Spinal cord (tissue), 10 donors: ENCODE measurements at places on chromosomes 7 and 10. TPM values are rescaled to one million over a fixed set of nuclear protein-coding genes. Genes with fewer than 3 reads are reported as not detected.

- no peaks in the 10 kb centered on the region for H3K27me3 ChIP-seq
- no peak overlapping the region for H3K27ac ChIP-seq
- no peaks in the 10 kb centered on the region for H3K36me3 ChIP-seq
- no peak overlapping the region for H3K4me3 ChIP-seq
- no peaks in the 10 kb centered on the region for H3K4me1 ChIP-seq
- no peak for DNase-seq
Observed at GRCh38 chr7:75669579-75669978, 69.2 kb downstream of the HIP1 start.

DNA sequence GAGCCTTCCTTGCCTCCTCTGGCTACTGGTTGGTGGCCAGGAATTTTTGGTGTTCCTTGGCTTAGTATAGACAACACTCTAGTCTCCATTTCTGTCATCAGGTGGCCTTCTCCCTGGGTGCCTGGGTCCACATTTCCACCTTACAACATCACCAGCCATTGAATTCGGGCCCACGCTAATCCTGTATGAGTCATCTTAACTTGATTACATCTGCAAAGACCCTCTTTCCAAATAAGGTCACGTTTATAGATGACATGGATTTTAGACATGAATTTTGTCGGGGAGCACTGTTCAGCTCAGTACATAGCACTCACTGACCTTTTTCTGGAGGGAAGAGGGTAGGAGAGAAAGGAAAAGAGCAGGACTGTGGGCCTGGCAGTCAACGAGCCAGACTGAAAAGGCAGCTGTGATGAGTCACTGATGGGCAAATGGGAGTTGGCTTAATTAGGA lies 39.4 kb downstream of the MMRN2 start:
- H3K4me1 ChIP-seq, result no peaks in the 10 kb centered on the region
- no peak for DNase-seq
- no peak overlapping the region for H3K4me3 ChIP-seq
- H3K27me3 ChIP-seq, result no peaks in the 10 kb centered on the region

GRCh38 chr10:128060341-128061250 lies 65.6 kb downstream of the MKI67 start:
- no peak overlapping the region for H3K4me3 ChIP-seq
- no peak overlapping the region for H3K27ac ChIP-seq
- no peaks in the 10 kb centered on the region for H3K27me3 ChIP-seq
- H3K36me3 ChIP-seq, result peaks cover 74% of the 10 kb centered on the region
- peaks cover 39% of the 10 kb centered on the region for H3K4me1 ChIP-seq

- peak overlapping the region; percentile 86 for H3K27ac ChIP-seq
- H3K36me3 ChIP-seq, result no peaks in the 10 kb centered on the region
- no peak overlapping the region for H3K4me3 ChIP-seq
- peaks cover 7% of the 10 kb centered on the region for H3K27me3 ChIP-seq
- DNase-seq, result no peak
- peaks cover 64% of the 10 kb centered on the region for H3K4me1 ChIP-seq
Observed at GRCh38 chr10:132515811-132516726, 21.5 kb upstream of the INPP5A start.

DNA sequence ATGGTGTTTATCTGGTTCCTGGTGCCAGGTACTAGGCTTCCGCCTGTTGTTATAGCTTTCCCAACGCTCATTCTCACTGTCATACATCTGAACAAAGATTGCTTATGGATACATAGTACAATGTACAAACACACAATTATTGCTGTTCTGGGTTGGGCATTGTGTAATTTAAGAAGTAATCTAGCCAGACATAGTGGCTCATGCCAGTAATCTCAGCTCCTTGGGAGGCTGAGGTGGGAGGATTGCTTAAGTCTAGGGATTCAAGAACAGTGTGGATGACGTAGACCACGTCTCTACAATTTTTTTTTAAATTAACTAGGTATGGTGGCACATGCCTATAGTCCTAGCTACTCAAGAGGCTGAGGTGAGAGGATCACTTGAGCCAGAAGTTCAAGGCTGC lies 9.3 kb upstream of the CROT start:
- H3K36me3 ChIP-seq, result peaks cover 2% of the 10 kb centered on the region
- H3K4me3 ChIP-seq, result no peak overlapping the region
- H3K27me3 ChIP-seq, result no peaks in the 10 kb centered on the region

- no peaks in the 10 kb centered on the region for H3K36me3 ChIP-seq
- no peak overlapping the region for H3K27ac ChIP-seq
- no peak overlapping the region for H3K4me3 ChIP-seq
- H3K4me1 ChIP-seq, result no peaks in the 10 kb centered on the region
- H3K27me3 ChIP-seq, result no peaks in the 10 kb centered on the region
- no peak for DNase-seq
Observed at GRCh38 chr7:112383671-112384417, 66.4 kb upstream of the IFRD1 start.

DNA sequence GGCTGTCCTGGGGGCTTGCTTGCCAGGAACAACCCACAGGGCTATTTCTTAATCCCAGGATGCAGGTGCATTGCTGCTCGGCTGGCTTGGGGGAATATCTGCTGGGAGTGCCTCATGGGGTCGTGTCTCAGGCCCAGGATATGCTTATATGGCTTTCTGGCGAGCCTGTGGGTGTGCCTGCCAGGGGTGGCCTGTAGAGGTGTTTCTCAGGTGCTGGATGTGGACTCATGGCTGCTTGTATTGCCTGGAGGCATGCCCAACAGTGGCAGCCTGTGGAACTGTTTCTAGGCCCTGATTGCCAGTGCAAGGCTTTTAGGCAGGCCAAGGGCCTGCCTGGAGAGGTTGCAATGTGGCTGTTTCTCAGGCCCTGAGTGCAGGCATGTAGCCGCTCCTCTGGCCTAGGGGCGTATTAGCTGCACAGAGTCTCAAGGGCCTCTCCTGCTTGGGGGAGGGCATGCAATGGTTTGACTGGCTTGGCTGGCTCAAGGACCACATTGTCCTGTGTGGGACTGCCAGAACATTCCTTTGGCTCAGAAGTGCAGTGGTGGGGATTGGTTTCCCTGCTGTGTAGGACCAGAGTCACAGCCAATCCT lies 202.1 kb downstream of the ATRNL1 start:
- DNase-seq, result no peak
- no peaks in the 10 kb centered on the region for H3K4me1 ChIP-seq
- H3K27ac ChIP-seq, result no peak overlapping the region
- no peaks in the 10 kb centered on the region for H3K27me3 ChIP-seq

The GATAD1 gene
- 43.2 TPM for total RNA-seq

- H3K27me3 ChIP-seq, result no peaks in the 10 kb centered on the region
- peak; percentile 23 for DNase-seq
- H3K27ac ChIP-seq, result peak overlapping the region; percentile 80
- H3K4me3 ChIP-seq, result no peak overlapping the region
- peaks cover 52% of the 10 kb centered on the region for H3K4me1 ChIP-seq
Observed at GRCh38 chr7:2757904-2758672, 70.1 kb downstream of the AMZ1 start.

DNA sequence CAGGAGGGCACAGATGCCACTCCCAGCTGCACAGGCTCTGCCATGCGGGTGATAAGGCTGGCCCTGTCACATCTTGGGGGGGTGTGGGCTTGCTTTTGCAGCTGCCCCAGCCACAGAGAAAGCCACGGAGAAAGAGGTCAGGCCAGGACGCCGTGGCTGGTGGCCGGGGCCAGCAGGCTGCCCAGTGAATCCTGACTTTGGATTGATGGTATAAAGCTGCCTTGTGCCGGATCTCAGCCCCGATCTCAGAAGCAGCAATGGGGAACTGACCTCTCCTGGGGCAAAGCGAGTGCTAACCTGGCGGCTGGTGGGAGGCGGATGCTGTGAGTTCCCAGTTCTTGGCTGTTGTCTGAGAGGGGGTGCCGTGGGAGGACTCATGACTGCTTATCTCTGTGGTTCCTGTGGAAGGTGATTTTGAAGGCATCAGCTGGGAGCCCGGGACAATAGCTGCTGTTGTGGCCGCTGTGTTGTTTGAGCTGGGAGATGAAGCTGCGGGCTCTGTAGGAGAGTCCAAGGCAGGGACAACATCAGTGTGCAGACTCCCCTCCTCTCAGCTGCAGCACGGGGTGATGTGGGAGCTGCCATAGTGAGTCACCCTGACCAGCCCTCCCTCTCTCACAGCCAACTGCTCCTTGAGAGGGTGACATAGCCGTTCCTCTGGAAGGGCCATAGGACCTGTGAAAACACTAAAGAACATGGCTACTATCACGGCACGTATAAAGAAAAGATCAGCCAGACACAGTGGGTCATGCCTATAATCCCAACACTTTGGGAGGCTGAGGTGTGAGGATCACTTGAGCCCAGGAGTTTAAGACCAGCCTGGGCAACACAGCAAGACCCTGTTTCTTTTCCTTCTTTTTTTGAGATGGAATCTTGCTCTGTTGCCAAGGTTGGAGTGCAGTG lies 17.0 kb downstream of the IL15RA start:
- no peak for DNase-seq
- no peaks in the 10 kb centered on the region for H3K36me3 ChIP-seq

GRCh38 chr10:46006219-46006618 lies 24.2 kb downstream of the NCOA4 start:
- H3K4me1 ChIP-seq, result no peaks in the 10 kb centered on the region
- no peak overlapping the region for H3K4me3 ChIP-seq
- H3K27ac ChIP-seq, result no peak overlapping the region
- DNase-seq, result no peak

The AKR1D1 gene
- total RNA-seq, result not detected

The MKI67 gene
- 9.3 TPM for total RNA-seq

DNA sequence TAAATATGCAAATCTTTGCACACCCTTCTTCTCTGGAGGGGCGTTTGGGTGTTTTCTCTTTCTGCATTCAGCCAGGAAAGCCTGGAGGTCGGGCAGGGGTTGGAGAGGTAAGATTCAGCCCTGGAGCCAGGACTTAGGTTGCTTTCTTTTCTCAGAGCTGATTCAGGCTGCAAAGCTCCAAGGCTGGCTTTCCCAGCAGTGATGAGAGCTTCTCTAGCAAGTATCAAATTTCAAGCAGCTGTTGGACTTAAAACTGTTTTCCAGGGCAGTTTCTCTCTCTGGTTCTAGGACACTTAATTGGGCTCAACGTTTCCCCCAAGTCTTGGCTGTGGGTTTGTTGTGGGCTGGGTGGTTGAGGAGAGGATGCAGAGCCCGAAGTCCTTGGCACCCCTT lies 608 bp downstream of the AKR1B10 start:
- H3K27me3 ChIP-seq, result no peaks in the 10 kb centered on the region
- DNase-seq, result no peak
- no peak overlapping the region for H3K4me3 ChIP-seq
- H3K4me1 ChIP-seq, result no peaks in the 10 kb centered on the region

- no peak overlapping the region for H3K27ac ChIP-seq
- no peaks in the 10 kb centered on the region for H3K36me3 ChIP-seq
Observed at GRCh38 chr7:140920745-140921144, 4.0 kb downstream of the BRAF start.

The PAPSS2 gene
- total RNA-seq, result 13.4 TPM

The ZNF727 gene
- 0.50 TPM for total RNA-seq

DNA sequence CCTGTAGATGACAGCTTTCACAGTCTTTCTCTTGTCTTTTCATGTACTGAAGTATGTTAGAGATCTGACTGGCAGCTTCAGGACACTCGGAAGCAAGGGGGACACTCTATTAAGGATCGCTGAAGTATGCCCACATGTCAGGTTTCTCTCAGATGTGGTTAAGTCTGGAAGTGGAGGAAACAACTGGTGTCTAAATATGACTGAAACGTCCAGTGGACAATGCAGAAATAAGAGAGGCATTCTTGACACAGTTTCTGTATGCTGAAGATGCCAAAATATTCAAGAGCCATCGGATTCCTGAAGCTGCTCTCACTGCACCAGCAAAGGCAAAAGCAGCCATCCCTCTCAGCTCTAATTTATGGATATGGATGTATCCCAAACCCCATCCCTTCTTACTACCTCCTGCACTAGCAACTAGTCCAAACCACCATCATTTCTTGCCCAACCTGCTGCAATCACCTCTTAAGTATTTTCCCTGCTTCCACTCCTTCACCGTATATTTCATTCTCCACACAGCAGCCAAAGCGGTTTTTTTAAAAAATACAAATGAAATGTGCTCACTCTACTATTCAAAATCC lies 113.4 kb downstream of the REEP3 start:
- DNase-seq, result no peak
- no peaks in the 10 kb centered on the region for H3K36me3 ChIP-seq
- H3K27ac ChIP-seq, result no peak overlapping the region
- peaks cover 5% of the 10 kb centered on the region for H3K27me3 ChIP-seq
- peaks cover 12% of the 10 kb centered on the region for H3K4me1 ChIP-seq
- no peak overlapping the region for H3K4me3 ChIP-seq

GRCh38 chr7:70634610-70635068 lies 497.3 kb upstream of the GALNT17 start:
- H3K4me1 ChIP-seq, result peaks cover 33% of the 10 kb centered on the region
- no peak overlapping the region for H3K4me3 ChIP-seq
- no peaks in the 10 kb centered on the region for H3K36me3 ChIP-seq
- no peaks in the 10 kb centered on the region for H3K27me3 ChIP-seq
- no peak overlapping the region for H3K27ac ChIP-seq
